ENCODE measurements at places on chromosomes 13 and 19.

GRCh38 chr13:46340011-46340410, 47.0 kb downstream of the RUBCNL start:
- no peak for DNase-seq

DNA sequence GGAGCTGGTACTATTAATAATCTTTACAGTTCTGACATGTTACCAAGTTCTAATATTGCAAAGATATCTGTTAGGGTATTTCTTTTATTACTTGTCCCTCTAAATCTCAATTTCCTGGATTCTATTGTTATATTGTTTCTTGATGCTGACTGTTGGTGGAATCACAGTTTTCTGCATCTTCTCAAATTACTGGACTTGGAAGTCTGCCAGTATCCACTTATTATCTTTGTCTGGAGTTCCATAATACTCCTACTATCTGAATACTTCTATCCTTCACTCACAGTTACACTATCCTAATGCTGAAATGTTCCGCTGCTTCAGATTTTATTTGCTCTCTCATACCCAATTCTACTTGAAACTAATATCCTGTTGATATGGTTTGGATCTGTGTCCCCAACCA, 1985.7 kb upstream of the PRR20A start:
- no peak for DNase-seq

DNA sequence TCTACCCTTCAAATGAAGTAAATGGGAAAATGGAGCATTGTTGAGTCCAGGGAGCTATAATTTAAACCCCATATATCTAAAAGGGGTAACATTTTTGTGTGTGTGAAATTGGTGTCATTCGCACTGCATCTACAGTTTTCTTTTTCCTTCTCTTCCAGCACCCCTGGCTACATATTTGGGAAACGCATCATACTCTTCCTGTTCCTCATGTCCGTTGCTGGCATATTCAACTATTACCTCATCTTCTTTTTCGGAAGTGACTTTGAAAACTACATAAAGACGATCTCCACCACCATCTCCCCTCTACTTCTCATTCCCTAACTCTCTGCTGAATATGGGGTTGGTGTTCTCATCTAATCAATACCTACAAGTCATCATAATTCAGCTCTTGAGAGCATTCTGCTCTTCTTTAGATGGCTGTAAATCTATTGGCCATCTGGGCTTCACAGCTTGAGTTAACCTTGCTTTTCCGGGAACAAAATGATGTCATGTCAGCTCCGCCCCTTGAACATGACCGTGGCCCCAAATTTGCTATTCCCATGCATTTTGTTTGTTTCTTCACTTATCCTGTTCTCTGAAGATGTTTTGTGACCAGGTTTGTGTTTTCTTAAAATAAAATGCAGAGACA, 28.6 kb downstream of the ALOX5AP start:
- DNase-seq, result no peak

DNA sequence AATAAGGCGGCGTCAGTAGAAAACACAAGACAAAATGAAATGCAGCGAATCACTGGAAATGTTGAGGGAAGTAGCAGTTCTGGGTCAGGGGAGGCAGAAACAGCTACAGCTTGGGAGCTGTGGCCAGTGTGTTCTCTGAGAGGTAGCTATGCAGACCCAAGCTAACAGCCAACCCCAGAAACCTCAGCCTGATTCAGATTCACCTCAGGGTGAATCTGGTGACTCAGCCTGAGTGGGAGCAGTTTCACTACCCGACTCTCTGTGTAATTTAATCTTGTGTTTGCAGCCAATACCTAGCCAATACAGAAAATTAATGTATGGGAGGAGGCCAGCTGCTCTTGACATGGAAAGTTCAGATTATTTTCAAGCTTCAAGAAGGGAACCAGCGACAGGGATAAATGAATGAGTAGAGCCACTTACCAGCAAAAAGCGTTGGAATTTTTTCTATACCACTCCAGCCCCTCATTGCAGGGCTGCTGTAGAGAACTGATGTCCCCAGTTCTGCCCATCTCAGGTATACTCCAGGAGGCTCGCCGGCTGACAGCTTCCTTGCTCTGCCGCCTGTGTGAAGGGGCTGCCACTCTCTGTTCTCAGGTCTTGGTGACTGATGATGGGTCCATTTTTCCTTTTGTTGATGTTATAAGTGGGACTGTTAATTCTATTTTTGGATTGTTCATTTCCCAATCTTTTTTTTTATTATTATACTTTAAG, 8.9 kb downstream of the IGFL3 start:
- peak; percentile 83 for DNase-seq

DNA sequence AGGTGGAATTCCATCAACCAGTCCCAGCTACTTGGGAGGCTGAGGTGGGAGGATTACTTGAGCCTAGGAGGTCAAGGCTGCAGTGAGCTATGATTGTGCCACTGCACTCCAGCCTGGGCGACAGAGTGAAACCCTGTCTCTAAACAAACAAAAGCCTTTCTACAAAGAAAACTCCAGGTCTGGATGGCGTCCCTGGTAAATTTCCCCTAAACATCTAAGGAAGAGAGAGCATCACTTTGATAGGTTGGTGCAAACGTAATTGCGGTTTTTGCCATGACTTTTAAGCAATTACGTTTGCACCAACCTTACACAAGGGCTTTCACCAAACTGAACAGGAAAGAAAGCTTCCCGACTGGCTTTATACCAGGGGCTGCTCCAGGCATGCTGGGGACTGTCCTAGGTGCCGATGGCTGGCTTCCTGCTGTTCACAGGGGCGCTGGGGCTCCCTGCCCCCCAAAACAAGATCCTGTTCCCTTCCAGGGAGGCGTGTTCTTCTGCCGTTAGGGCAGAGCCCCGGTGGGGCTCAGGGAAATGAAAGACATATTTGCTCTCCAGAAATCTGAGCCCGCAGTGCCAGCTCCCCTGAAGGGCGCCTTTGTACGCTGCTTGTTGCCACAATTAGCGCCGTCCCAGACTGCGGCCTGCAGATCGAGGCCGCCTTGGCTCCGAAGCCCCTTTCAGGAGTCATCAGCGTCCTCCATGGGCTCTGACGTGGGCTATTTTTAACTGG, 38.7 kb upstream of the KLF2 start:
- no peak for DNase-seq

GRCh38 chr19:15782211-15782610, 5.2 kb upstream of the OR10H5 start:
- no peak for DNase-seq

- DNase-seq, result no peak
These were observed 11.8 kb downstream of the AP3D1 start for GRCh38 chr19:2139385-2140137.

GRCh38 chr19:46493236-46494145, 2.2 kb downstream of the PNMA8B start:
- DNase-seq, result no peak

DNA sequence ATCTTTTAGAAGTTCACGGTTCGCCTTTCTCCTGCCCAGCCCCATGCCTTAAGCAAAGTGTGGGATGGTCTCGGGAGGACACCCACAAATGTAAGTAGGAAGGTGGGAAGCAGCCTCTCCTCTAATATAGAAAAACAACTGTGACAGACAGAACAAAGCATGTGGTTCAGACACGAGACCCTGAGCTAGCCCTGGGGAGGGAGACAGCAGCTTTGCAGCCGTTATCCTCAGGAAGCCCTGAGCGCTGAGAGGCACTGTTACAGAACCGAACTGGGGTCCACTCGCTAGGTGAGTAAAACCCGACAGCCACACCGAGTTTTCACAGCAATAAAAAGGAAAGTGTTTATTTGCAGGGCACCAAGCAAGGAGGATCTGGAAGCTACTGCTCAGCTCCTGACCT, 210.6 kb downstream of the UQCRFS1 start:
- DNase-seq, result no peak

DNA sequence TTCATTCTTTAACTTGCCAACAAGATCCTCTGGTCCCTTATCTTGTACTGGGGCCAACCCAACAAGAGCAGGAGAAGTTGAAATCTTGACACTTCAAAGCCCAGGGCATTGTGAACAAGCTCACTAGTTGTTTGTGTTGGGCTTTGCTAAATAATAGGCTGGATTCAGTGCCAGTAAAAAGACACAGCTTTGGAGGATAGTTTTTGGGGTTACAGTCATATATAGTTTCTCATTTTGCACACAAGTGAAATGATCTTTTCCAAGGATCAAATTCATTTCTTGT, 30.3 kb upstream of the LRCH1 start:
- DNase-seq, result no peak

DNA sequence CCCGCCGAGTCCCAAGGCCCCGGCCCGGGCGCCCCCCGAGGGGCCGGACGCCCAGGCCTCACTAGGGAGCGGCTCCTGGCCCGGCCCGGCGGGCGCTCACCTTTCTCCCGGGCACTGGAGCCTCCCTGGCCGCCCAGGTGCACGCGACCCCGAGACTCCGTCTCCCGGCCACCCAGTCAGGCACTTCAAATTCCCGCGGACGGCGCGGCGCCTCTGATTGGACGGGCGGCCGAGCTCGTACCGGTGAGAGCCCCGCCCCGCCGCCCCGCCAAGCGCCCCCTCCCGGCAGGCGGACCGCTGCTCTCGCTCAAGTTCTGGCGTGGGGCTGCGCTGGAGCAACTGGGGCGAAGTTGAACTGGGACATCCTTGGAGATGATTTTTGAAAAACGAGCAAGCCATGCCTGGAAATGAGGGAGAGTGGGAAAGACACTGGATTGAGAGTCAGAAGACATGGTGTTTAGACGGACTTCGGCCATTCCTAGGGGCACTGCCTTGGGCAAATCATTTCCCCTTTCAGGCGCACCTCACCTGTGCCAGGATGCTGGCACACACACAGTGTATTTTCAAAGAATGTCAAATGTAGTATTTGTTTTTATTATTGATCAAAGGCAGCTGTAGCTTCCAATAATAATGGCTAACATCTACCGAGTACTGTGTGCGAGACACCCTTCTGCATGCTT, 485.3 kb downstream of the UQCRFS1 start:
- DNase-seq, result peak; percentile 64

DNA sequence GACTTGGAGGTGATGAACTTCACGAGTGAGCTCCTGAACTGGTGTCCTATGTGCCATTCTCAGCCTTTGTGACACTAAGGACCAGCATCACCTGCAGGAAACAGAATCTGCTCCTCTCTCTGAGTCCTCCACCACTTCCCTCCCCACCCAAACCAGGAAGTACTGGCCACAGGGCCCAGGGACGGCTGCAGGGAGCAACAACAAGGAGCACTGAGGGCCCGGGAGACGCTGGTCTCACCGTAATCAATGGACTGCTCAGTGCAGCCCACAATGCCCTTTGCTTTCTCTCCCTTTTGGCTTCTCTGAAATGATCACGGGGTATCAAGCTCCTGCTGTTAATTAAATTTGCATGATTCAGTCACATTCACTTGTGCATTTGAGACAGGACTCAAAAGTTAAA, 18.6 kb downstream of the PEPD start:
- DNase-seq, result no peak

GRCh38 chr13:55500694-55501093, 1640.0 kb upstream of the PRR20A start:
- no peak for DNase-seq

DNA sequence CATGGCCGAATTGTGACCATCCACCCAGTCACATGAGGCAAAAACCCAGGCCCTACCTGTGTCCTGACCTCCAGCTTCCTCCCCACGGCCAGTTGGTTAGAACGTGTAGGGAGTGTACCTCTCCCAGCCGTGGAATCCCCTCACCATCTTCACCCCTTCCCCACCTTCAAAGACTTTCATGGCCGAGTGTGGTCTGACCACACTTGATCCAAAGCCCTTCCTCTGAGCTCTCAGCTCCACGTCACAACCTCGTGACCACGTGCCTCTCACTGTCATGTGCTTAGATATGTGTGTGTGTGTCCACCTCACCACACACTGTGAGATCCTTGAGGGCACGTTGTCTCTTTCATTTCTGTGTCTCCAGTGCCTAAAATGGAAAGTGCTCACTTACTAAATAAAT, 48.6 kb upstream of the UBE2L5 start:
- no peak for DNase-seq

- no peak for DNase-seq
These were observed 385.1 kb downstream of the IRS2 start for GRCh38 chr13:109401307-109401706.
